ENCODE measurements at places on chromosomes 11 and 22.

DNA sequence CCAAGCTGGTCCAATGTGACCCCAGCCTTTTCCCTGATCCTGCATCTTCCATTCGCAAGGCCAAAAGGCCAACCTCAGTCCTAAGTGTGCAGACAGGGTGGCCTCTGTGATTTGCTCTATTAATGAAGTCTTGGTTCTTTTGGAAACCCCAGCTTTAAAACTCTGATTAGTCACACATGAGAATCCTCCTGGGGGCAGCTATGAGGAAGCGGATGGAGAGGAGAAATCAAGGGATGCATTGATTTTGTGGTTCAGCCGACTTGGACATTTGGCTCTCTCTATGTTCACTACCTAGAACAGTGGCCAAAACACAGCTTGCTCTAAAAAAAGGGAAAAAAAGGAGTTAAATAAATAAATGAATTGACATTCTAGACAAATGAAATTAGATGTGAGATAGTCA is 98.6 kb upstream of the USP47 start:
- no peak for DNase-seq

DNA sequence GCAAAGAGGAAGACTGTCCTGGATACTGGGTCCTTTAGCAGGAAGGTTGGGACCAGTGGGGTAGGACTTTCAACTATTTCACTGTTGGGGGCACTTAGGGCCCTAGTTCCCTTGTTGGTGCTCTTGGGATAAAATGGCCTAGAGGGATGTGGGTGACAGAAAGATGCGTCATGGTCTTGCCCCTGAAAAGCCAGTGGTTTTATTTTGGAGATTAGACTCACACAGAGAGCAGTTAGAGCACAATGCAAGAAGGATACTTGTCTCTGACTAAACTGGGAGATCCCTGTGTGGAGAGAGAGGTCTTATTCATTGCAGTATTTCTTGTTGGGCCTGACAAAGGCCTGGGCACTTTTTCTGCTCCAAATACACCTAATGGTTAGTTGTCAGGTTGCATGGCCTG is 22.6 kb upstream of the MRGPRX2 start:
- DNase-seq, result no peak

DNA sequence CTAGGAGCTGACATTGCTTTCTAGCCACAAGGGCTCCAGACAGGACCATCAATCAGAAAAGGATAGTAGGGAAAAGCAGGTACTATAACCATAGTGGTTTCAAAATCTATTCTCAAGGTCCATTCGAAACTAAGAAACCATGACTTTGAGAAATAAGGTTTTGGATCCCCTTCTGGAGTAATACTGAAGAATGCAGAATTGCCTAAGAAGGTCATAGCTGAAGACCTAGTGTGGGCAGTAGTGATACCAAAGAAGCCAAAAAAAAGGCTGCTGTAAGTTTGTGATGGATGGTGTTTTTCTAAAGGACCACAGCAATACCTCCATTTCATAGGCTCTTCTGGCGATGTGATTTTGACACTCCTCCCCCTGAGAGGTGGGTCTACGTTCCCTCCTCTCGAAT is 163.1 kb downstream of the MAML2 start:
- no peak for DNase-seq

DNA sequence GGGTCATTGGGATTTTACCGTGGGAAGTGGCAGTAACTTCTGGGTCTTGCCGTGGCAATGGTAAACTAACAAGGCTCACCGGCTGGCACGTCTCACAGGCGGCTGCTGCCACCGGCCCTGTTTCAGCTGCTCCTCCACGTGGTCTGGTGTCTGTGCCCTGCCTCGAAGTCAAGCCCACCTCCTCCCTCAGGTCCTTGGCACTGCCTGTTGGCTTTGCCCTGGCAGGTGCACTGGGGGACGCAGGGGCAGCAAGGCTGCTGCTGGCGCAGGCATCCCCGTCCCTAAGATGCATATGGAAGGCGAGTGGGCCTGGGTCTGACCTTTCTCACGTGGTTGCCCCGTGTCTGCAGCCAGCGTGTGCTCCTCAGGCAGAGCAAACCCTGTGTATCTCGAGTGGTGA is 783.6 kb downstream of the BRD1 start:
- no peak for DNase-seq

GRCh38 chr11:61021661-61022212 is 50.3 kb downstream of the CD6 start:
- peak; percentile 92 for DNase-seq

DNA sequence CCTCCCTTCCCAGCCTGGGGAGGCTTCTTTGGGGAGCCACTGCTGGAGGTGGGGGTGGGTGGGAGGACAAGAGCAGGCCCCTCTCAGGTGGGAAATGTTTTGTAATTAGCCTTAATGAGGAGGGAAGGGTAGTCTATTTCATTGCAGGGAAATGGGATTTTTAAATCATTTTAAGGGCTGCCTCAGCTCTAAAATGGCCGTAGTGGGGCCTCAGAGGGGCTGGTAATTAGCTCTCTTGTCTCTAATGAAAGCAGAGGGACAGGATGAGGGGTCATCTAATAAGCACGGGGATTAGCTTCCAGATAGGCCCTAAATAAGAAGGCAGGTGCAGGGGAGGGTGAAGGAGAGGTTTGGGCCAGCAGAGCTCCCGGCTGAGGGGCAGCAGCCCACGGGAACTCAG is 46.5 kb downstream of the LMO1 start:
- no peak for DNase-seq

DNA sequence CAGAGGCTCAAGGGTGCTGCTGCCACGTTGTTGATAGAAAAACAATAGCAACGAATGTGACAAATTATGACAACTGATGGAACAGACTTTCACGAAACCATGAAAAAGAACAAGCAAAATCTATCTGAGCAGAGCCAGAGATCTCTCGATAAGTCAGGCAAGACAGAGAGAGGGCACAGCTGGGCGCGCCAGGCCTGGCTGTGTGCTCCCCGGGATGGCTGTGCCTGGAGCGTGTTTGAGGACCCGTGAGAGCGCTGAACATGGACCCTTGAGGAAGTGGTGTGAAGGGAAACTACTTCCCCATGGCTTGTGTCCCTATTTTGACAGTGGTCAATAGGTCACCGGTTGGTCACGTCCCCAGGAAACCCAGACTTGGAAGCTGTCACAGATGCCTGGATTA is 83.1 kb upstream of the FGF3 start:
- DNase-seq, result no peak

DNA sequence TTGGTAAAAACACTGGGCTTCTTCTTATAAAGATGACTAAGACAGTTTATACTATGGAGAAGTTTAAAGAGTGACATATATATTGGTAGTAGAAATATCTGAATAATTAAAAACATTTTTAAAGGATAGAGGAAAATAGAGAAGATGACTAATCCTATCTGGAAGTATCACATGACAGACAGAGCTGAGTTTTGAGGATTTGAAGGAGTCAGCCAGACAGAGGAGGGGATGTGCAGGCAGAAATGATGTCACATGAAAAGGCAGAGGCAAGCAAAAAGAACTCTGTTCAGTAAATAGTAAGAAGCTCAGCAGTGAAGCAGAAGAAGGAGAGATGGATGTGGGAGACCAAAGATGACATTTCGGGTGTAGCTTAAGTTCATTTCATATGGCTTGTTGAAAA is 1.6 kb downstream of the OR10A2 start:
- DNase-seq, result no peak

GRCh38 chr11:36343436-36343835 is 47.3 kb downstream of the PRR5L start:
- DNase-seq, result peak; percentile 64

DNA sequence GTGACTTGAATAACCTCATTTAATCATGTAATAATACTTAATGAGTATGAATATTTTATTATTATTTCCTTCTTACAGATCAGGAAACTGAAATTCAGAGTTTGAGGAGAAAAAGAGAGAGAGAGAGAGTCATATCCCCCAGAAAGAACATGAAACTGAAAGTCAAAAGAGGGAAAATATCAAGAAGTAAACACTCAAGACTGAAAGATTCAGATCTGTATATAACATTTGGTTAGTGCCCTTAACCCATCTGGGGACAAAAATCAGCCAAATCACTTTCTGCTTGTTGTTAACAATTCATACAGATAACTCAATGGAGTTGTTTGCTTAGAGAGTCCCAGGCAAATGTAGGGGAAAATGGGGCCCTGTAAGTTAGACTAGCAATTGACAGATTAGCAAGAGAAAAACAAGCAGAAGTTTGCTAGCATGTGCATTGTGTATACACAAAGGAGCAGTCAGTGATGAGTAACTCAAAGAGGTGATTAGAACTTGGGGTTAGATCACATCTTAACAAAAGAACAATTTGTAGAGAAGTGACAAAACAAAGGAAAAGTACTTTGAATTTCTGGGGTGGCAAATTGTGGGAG is 25.9 kb upstream of the MMP13 start:
- no peak for DNase-seq

- DNase-seq, result no peak
Observed at GRCh38 chr11:105315287-105315686, 175.7 kb upstream of the CARD18 start.

DNA sequence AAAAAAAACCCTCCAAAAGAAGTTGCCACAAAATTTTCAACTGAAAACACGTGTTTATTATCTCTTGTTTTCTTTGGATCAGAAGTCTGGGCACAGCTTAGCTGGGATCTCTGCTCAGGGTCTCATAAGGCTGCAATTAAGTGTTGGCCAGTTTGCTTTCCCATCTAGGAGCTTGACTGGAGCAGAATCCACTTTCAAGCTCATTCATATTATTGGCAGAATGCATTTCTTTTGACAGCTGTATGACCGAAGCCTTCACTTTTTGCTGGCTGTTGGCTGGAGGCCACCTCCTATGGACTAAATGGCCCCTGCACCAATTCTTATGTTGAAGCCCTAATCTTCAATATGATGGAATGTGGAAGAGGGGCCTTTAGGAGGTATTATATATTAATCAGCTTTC is 139.6 kb downstream of the DDX10 start:
- no peak for DNase-seq

- DNase-seq, result no peak
Observed at GRCh38 chr22:45335854-45336522, 26.3 kb downstream of the FAM118A start.

DNA sequence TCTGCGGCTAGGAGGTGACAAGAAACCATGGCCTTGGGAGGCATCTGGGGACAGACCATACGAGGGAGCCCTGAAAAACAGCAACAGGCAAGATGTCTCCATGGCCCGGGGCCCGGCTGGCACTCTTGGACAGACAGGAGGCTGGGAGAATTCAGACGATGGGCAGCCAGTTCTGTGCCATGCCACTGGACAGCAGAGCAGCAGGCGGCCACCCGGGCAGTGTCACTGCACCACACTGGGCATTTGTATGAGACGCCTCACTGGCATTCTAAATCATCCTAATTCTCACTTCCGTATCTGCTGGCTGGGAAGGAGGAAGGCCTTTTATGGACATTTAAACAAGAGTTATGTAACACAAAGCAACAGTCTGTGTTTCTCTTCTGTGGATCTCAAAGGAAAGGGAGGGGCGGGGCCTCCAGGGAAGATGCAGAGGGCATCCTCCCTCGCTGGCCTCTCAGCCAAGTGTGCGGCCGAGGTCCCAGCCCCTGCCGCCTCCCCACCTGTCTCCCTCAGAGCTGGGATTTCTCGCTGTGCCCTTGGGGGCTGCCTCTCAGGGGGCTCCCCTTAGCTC is 350.3 kb downstream of the SHANK2 start:
- no peak for DNase-seq

DNA sequence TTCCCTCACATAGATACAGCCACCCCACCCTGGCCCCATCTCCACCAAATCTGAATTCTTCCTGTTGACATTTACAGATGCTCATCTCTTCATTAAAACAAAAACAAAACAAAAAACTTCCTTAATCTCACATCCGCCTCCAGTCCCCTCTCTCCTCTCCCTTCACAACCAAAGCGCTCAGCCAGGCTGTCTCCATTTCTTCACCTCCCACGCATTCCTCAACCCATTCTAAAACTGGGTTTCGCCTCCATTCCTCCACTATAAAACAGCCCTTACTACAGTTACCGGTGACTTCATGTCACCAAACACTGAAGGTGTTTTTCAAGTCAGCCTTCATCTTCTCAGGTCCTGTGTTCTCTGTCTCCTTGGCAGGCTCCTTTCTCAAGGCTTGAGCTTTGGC is 9.6 kb downstream of the BACE1-AS start:
- DNase-seq, result no peak

DNA sequence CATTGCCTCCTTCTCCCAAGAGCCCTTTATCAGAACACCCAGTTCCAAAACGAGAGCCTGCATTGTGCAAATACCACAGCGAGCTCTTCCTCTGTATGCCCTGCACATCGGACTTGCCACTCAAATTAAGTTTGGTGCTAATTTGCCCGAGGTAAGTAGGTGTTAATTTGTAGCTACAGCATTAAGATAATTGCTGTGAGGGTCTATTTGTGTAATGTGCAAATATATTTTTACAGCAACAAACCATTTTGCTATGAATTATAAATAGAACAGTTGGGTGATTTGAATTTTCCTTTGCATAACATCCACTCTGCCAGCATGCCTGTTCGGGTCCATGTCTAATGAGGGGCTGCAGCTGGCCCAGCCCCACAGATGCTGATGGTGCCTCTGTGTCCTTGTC is 8.1 kb downstream of the ARHGAP8 start:
- no peak for DNase-seq
